ENCODE measurements at places on chromosomes 7 and 10.

- DNase-seq = no peak
Observed at GRCh38 chr7:158274996-158275395, 312.6 kb downstream of the PTPRN2 start.

DNA sequence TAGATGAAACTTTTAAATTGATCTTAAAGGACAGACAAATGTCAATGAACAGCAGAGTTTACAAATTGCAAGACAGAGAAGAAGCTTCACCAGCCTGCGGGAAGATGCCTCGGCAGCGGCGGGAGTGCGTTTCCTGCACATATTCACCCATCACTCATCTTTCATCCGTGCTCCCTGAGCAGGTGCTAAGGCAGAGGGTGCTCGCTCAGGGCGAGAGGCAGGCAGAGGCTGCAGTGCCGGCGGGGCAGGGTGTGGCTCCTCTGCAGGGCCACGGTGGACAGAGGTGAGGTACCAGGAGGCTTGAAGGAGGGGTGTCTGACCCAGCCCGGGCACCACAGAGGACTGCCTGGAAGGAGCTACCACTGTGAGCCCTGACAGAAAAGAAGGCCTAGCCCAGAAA lies 155.2 kb upstream of the PPP2R2D start:
- no peak for DNase-seq

DNA sequence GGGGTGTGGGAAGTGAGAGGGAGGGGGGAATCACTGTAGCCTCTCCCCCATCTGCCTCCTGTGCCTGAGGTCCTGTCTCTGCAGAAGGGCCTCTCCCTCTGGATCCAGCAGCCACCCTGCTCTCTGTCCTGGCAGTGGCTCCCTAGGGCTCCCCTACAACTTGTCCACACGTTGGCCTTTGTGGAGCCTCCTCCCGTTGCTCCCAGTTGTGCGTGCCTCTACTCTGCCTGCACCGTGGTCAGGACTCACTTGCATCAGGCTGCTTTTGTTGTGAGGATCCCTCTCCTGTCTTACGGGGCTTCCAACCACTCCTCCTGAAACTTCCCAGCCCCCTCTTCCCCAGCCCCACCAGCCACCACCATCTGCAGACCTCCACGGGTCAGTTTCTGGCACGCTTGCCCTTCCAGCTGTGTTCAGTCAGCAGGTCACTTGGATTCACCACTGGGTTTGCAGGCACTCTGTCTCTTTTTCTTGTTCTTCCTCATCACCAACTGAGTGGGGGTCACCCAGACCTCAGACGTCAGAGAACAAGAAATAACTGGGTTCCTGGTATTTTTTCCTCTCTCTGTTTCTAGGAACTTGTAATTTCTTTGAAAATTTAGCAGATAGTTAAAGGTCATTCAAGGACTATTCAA lies 62.3 kb downstream of the RAMP3 start:
- no peak for DNase-seq

DNA sequence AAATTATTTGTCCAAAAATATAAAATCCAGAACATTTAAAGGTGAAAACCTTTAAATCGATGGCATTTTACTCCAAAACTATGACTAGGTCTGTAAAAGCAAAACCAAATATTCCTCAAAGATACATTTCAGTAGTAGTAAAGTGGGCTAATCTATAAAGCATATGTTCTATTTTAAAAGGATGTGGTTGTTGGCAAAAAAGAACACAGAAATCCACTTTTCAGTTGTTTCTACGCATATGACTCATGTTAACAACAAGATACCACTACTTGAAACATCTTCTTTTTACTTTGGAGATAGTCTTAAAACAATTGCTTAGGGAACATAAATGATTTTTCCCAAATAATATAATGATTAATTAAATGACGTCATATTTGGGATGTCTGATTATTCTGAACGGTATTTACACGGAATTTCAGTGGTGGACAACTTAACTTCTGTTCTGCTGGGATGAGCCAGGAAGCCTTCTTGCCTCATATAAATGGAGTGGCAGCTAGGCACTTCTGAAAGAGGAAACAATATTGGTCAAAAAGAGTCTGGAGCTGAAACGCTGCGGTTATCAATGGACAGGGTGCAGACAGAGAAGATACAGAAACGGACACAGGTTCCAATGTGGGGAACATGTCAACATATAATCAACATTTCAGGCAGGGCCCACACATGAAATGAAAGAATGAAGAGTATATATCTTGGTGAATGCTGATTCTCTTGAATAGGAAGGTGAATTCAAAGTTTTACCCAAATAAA lies 78.5 kb downstream of the ETV1 start:
- DNase-seq = no peak

DNA sequence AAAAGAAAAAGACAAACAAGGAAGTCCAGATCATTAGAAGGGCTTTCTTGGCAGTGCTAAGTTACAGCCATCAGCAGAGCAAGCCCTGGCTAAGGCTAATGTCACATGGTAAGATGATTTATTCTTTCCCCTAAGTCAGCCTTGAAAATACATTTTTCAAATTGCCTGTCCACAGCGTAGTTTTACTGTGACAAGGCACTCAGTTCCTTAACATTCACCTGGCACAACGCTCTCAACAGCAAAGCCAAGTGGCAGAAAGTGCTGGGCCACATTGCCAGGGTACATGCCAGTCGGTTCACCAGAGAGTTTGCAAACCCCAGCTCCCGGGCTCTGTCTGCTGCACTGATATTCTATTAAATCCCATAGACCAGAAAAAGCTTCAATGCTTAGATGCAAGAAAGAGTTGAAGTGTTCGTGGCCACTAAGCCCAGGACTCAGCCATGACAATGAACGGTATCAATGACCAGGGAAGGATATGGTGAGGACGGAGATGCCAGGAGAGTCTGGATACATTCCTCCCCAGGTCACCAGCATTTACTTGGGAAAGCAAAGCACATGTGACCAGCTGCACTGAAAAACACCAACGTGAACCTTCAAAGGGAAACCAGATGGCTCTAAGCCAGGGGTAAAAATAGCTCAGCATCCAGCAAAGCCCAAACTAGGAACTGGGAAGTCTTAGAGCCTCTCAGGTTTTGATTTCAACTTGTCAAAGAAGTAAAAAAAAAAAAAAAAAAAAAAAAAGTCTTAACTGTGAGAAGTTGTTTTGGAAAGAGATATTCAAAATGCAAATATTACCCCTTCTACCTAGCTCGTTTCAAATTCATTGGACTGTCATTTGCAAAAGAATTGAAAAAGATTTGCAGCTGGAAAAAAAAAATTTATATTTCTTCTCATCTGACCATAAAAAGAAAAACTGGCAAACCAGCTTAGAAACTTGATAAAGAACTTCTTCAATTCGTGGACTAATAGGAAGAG lies 23.9 kb upstream of the MPP7 start:
- DNase-seq = no peak

GRCh38 chr10:124045801-124046355 lies 47.5 kb downstream of the CHST15 start:
- DNase-seq = no peak

- no peak for DNase-seq
Observed at GRCh38 chr10:28947171-28947570, 269.9 kb downstream of the BAMBI start.

DNA sequence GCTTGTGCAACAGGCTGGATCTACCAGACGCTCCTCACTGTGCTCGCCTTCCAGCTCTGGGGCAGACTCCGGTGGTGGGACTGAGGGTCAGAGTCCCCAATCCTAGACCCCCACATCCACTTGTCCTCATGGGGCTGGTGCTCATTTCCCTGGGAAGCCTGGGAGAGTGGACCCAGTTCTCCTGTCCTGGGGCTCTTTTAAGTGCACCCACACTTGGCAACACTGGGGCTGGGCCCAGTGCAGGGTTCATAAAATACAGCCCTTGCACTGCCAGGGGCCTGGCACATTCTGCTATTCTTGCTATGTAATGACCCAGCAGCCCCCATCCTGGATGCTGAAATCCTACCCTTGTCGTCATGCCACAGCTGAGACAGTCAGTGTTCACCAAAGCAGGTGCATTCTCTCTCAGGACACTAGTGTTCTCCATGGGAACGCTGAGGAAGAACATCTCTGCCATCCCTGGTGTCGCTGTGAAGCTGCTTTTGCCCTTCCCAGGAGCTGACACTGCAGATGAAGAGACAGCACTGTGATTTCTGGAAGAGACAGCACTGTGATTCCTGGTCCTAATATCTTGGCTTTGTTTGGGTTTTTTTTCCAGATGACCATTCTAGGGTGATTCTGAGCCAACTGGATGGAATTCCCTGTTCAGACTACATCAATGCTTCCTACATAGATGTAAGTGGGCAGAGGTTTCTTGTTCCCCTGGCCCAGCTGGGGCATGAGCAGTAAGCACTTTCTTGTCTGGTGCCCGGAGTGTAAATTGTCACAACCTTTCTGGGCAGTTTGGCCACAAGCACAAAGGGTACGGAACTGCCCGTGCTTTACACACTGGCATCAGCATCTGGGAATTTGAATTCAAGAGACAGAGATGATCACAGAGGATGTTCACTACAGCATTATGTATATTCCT lies 65.6 kb downstream of the MKI67 start:
- no peak for DNase-seq
